ENCODE measurements at places on chromosomes 13 and 19. TPM values are rescaled to one million over a fixed set of nuclear protein-coding genes. Genes with fewer than 3 reads are reported as not detected.

The TMEM59L gene
- 77.2 TPM for polyA plus RNA-seq

The ZNF628 gene
- polyA plus RNA-seq: not detected

The ZNF653 gene
- not detected for polyA plus RNA-seq

The ACP5 gene
- polyA plus RNA-seq: not detected

The RFPL4A gene
- polyA plus RNA-seq: not detected

The SLC7A9 gene
- 0.63 TPM for polyA plus RNA-seq
